ENCODE measurements at places on chromosomes 6 and 20.

DNA sequence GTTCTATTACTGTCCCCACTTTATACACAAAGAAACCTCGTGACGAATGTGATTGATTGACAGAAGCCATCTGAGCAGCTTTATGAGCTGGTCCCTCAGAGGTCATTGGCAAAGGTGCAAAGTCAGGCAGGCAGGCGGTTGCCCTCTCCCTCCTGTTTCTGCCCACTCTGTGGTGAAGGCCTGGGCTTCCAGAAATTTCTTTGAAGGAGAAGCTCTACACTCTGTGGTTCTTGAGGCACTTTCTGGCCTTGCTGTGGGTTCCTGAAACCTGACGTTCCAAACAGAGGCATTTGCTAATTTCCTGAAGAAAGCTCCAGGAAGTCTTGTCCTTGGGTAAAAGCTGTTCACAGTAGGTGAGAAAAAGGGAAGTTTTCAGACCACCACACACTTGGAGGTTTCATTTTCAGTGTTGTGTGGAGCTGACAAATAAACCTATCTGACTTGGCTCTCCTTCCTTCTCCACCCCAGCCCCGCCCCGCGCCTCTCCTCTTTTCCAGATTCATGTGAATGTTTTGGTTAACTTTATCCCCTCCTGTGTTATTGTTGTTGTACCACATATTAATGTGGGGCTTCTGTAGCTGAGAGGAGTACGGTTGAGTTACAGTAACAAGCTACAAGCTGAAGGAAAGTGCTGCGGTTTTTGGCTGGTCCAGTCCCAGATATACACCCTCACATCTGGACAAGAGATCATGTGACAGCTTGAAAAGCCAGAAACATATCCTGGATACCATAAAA, 274.1 kb downstream of the CLIC5 start:
- peak; percentile 39 for DNase-seq

GRCh38 chr6:41779336-41779735, 364 bp downstream of the FRS3 start:
- DNase-seq = no peak

DNA sequence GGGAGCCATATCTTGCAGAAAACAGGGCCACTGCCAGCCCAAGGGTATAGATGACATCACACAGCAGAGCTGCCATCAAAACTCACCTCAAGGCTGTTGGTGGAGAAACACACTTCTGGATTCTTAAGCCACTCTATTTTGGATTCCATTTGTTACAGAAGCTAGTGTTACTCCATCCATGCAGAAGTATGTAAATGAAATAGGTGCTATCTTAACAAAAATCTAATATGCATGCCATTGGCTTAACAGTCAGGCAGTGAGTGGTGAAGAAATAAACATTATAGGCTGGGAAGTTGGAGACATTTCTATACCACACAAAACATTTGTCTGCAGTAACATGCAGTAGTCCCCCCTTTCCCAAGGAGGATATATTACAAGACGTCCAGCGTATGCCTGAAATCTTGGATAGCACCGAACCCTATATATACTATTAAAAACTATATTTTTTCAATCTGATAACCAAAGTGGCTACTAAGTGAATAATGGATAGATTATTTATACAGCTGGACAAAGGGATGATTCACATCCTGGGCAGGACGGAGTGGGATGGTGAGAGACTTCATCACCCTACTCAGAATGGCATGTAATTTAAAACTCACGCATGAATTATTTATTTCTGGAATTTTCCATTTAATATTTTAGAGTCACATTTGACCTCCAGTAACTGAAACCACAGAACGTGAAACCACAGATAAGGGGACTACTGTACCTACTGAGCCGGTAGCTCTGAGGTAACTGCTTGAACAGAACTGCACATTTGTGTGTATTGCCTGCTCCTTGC, 160.0 kb upstream of the PLN start:
- DNase-seq = no peak

- DNase-seq = no peak
These were observed 70.9 kb downstream of the SNAP91 start for GRCh38 chr6:83637953-83638352.

- no peak for DNase-seq
These were observed 66.8 kb upstream of the RSPO3 start for GRCh38 chr6:127051571-127052260.

- no peak for DNase-seq
These were observed 107.7 kb downstream of the CD109 start for GRCh38 chr6:73803562-73804241.

- no peak for DNase-seq
These were observed 84.2 kb upstream of the SLC22A23 start for GRCh38 chr6:3541006-3541585.

GRCh38 chr6:123855506-123855905, 51.8 kb downstream of the NKAIN2 start:
- DNase-seq = no peak

GRCh38 chr20:6756693-6757595, 10.5 kb upstream of the BMP2 start:
- DNase-seq = no peak

- no peak for DNase-seq
These were observed 2.3 kb upstream of the EPB41L1 start for GRCh38 chr20:36152261-36152660.

- no peak for DNase-seq
These were observed 224.3 kb downstream of the TTLL2 start for GRCh38 chr6:167549213-167549612.

- no peak for DNase-seq
These were observed 168.3 kb upstream of the SPACA1 start for GRCh38 chr6:87879132-87879861.

GRCh38 chr20:46246559-46246958, 61.7 kb downstream of the CDH22 start:
- DNase-seq = no peak

DNA sequence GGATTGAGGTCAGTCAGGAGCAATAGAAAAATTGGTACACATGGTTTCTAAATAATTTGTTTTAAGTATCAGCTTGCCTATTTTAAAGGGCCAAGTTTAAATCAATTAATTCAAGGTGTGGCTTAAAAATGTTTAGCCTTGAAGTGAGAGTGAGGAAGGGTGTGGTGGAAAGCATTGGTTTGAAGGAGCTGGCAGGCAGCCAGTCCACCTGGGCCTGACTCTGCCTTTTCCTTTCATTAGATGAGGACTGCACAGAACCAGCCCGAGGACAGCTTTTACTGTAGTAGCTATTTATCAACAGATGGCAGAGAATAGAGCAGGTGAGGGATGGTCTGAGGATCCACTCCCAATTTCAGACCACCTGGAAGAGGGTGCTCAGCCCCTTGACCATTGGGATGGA, 42.4 kb downstream of the DHX35 start:
- DNase-seq = no peak

- no peak for DNase-seq
These were observed 98.1 kb downstream of the HIVEP2 start for GRCh38 chr6:142846883-142847287.

DNA sequence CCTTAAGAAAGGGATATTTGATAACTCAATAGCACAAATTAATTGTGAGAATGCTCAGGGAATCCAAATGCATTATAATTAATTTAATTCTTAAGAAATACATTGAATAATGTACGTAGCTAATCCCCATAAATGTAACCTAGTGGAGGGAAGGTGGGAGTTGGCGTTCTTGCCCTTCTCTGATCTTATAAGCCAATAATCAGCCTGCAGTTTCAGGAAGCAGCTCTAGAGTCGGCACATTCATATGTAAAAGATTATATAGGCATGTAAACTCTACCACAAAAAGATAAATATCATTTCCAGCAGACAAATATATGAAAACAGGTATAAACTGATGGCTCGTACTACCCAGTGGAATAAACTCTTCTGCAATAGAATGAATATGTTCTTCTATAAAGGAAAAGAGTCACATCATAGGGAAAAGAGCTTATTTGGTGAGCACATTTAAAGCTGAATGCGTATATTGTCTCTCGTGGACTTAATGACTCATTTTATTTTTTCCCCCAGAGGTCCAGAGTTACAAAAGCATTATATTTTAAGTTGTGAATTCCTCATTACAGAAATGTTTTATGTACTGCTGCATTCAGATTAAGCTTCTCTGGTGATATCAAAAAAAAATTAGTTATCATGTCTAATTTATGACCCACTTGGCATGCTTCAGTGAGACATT, 112.2 kb downstream of the TFAP2A start:
- DNase-seq = no peak

GRCh38 chr20:15100506-15101160, 763.2 kb upstream of the FLRT3 start:
- no peak for DNase-seq

GRCh38 chr6:25703005-25703404, 51.0 kb downstream of the SCGN start:
- no peak for DNase-seq

- DNase-seq = no peak
These were observed 349.7 kb upstream of the POU3F2 start for GRCh38 chr6:98484696-98485095.

GRCh38 chr6:137890983-137891537, 24.0 kb downstream of the TNFAIP3 start:
- DNase-seq = no peak

GRCh38 chr20:11957911-11958310, 40.2 kb downstream of the BTBD3 start:
- no peak for DNase-seq

DNA sequence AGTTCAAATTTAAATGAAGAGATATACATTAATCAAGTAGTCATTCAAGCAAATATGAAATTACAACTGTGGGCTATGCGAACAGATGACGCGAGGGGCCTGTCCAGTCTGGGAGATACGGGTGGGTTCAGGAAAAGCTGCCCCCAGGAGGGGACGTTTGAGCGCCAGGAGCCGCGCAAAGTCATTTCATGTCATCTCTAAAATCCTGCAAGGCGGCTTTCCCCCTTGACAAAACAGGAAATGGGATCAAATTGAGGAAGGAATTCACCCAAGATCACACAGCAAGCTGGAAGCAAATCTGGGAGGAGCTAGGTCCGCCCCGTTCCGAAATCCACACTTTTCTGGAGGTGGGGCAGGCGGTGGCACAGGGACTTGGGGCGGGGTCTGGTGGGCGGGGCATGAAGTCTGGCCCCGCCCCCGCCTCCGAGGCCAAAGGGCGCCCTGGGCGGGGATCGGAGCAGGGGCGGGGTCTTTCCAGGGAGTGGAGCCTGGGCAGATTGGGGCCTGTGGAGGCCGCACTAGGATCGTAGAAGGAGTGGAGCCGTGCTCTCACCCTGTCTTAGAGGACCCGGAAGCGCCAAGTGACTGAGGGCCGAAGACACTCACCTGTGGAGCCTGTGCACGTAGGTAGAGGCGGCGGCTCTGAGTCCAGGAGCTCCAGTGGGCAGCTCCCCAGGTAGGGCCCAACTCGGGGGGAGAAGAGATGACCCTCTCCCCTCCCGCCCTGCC, at the start of gene LPIN3:
Gene LPIN3 (plus strand): TSS at position 495 of the 729 bp plus-strand sequence. CDS start 4,983 bp downstream, outside the sequence.
- DNase-seq = peak; percentile 29

GRCh38 chr20:23404196-23404595, 17.1 kb downstream of the NAPB start:
- no peak for DNase-seq

DNA sequence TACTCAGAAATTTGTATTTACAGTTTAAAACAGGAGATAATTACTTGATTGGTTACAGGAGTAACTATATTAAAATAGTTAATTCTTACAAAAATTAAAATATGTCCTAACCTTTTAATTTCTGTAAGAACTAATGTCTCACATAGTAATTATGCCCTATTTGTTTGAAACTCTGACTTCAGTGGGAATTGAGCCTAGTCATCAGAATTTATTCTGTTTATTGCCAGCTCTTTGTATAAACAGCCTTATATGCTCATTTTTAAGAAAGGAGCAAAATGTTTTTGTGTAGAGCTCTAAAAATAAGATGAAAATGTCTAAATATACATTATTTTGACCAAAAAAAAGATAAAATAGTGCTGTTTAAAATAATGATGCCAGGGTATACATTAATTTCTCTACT, 21.5 kb downstream of the TRMT11 start:
- DNase-seq = no peak

GRCh38 chr6:14271789-14272736, 154.5 kb downstream of the CD83 start:
- DNase-seq = no peak

DNA sequence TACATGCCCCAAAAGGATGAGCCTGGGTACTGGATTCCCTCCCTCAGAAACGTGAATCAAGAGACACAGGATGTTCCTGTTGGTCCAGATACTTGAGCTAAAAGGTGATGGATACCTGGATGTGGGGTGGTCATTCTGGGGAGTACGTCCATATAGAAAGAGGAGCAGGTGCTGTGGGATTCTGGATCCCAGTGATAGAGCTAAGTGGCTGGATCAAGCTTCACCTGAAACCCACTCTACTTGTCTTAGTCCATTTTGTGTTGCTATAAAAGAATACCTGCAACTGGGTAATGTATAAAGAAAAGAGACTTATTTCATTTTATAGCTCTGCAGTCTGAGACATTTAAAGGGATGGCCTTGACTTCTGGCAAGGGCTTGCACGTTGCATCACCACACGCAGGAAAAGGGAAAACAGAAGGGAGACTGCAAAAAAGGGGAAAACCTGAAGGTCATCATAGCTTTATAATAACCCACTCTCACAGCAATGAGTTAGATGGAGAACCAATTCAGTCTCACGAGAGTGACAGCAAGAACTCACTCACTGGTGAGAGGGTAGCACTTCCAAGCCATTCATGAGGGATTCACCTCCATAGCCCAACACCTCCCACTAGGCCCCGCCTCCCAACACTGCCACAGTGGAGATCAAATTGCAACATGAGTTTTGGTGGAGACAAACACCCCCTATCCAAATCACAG, 31.2 kb downstream of the RIPOR3 start:
- no peak for DNase-seq

DNA sequence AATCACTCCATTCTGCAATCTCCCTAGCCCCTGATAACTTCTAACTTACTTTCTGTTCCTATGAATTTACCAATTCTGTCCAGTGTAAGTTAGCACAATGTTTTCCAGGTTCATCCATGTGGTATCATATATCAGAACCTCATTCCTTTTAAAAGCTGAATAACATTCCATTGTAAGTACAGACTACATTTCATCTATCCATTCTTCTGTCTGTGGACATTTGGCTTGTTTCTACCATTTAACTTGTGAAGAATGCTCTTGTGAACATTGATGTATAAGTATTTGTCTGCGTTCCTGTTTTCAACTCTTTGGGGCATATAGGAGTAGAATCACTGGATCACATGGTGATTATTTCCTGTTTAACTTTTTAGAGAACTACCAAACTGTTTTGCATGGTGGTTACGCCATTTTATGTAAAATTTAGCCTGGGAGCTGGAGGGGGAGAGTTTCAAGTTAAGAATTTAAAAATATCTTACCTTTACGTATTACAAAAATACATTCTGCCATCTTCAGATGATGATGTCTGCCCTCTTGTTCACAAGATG, 156.5 kb downstream of the BTBD3 start:
- DNase-seq = no peak

GRCh38 chr20:16360668-16361067, 212.6 kb downstream of the KIF16B start:
- no peak for DNase-seq

Measured in stimulated activated CD8-positive, alpha-beta memory T cell treated with anti-CD3 and anti-CD28 coated beads, Interleukin-15, amount 100 ng/mL, for 48 hours (primary cell).